Right cardiac atrium (tissue), 5 donors: ENCODE measurements at places on chromosomes 6 and 20. TPM values are rescaled to one million over a fixed set of nuclear protein-coding genes. Genes with fewer than 3 reads are reported as not detected.

The MMP24 gene
- 0.47 TPM for total RNA-seq

The SNPH gene
- total RNA-seq, result 6.2 TPM

The HLA-DRB5 gene
- total RNA-seq, result 56.6 TPM

The EPHA7 gene
- 21.0 TPM for total RNA-seq

The EYA2 gene
- total RNA-seq, result 1.6 TPM

The GRM4 gene
- not detected for total RNA-seq
